ENCODE measurements at places on chromosomes 16 and 17.

DNA sequence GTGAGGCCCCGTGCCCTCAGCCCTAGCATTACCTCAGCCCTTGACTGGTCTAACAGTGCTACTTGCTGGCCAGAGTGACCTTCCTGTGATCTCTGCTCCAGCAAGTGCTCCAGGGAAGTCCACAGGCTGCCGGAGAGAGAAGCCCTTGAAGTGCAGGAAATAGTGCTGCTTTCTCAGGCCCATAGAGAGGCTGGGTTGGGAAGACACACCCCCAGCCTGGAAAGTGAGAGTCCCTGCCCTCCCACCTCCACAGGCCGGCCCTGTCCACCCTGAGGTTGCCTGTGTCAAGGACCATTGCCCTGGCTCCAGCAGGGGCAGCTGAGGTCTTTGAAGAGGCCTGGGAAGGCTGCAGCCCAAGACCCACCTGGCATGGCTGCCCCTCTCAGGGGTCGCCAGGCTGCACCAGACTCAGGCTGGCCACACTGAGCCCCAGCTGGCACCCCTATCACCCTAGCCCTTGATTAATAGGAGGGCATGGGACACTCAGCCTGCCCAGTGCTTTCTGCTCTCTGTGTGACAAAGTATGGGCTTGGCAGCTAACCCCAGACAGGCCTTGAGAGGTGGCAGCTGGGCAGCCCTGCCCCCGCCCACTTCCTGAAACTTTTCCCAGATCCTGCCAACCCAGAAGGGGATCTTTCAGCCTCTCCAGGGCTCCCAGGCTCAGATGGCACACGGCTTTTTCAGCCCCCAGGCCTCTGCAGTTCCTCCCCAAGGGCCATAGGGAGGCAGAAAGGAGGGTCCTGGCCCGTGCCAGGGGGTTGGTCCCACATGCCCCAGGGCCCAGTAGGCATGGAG, 21.7 kb downstream of the ATP6V0D1 start:
- DNase-seq, result no peak

- DNase-seq, result no peak
These were observed 3.4 kb downstream of the SP6 start for GRCh38 chr17:47847341-47848197.

DNA sequence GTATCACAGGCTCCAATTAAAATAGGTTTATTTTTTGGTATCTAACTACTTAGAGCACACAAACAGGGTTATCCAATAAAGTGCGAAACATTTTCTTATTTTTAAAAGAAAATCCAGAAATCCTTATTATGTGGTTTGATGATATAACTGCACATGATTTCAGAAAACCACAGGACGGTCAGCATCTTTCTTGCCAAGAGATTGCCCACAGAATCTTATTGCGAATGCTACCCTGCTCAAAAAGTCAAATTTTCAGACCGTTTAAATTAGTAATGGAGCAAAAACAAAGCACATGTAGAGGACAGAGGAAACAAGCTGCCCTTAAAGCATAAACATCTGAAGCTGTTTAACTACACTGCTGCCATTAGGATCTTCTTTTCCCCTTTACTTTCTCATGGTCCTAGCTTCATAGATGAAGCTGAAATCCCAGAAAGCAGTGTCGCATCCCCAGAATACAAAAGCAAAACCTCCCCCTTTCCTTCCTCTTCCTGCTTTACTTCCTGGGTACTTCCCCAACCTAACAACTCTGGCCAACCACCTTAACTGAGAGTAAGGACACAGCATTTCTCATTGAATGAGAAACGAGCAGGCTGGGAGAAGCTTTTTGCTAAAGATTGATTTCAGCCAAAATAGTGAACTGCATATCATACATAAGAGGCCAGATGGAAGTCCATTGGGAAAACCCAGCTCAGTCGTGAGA, 43.7 kb downstream of the CMTM4 start:
- DNase-seq, result no peak

- DNase-seq, result peak; percentile 54
These were observed 1.0 kb downstream of the EIF1 start for GRCh38 chr17:41689497-41690299.

DNA sequence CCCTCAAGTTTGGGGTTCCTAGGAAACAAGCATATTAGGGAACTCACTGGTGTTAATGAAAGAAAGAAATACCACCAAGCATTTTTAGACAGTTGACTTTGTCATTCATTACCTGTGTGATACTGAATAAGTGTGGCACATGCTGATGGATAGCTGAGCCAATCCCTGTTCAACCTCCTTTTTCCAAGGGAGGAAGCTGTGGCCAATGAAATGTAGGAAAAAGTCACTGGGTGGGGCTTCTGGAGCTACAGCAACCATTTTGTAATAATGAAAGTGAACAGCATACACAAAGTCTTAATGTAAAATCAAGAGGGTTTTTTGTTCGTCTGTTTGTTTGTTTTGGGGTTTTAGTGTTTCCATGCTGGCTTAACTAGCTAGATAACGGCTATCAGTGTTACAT, 254.3 kb upstream of the SALL1 start:
- DNase-seq, result no peak

DNA sequence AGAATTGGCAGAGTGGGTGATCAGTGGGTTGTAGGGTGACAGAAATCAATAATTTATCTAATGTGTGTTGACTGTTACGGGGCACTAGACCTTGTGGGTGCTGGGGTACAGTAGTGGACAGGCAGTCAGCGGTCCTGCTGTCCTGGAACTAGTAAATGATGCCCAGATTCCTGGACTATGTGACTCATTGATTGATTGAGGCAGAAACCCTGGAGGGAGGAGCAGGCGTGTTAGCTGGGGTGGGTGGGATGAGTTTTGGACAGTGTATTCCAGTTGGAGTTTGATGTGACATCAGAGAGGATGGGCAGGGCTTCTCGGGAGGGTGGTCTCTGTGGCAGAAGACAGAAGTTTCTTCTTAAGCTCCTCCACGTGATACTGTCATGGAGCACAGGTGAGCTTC, 24.4 kb downstream of the PRMT7 start:
- DNase-seq, result no peak

GRCh38 chr17:70644096-70644495, 474.8 kb downstream of the KCNJ2 start:
- DNase-seq, result no peak

DNA sequence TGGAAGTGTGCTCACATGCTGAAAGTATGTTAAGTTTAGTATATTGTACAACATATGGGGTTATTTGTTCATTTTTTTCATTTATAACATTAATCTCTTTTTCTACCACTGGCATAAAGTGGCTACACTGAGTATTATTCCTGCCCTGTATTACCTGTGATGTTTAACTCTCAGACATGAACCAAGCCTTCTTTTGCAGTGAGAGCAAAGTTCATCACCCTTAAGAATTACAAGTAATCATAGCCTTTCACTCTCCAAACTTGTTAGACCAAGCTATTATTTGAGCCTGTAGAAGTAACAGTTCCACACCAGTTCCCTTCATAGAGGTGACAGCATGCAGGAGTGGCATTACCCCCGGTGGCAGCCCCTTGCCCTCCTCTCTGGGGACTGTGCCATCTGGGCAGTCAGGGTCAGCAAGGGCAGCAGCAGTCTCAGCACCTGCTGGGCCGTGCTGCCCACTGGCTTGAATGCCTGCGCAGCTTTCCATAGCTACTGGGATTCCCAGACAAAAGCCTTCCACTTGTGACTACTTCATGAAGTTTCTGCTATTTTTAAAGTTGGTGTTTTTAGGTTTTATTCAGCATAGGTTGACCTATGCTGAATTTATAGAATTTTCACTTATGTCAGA, 71.3 kb downstream of the TMC6 start:
- no peak for DNase-seq

GRCh38 chr16:20868890-20869289, 31.3 kb downstream of the DCUN1D3 start:
- no peak for DNase-seq

DNA sequence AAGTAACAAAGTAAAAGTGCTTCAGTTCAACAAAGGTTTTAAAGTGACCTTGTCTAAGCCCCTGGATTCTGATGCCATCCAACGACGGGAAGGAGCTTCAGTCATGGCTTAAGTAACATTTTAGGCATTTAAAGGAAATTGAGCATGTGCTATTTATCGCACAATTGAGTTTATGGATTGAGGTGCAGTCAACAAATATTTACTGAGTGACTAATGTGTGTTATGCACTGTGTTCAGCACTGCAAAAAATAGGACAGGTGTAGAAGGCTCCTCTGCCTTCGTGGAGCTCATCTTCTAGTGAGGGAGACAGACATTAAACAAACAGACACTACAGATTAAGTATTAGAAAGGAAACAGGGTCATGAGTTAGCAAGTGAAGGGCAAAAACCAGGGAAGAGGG, 12.5 kb downstream of the TMIGD1 start:
- no peak for DNase-seq
